ENCODE measurements at places on chromosomes 16 and 17.

DNA sequence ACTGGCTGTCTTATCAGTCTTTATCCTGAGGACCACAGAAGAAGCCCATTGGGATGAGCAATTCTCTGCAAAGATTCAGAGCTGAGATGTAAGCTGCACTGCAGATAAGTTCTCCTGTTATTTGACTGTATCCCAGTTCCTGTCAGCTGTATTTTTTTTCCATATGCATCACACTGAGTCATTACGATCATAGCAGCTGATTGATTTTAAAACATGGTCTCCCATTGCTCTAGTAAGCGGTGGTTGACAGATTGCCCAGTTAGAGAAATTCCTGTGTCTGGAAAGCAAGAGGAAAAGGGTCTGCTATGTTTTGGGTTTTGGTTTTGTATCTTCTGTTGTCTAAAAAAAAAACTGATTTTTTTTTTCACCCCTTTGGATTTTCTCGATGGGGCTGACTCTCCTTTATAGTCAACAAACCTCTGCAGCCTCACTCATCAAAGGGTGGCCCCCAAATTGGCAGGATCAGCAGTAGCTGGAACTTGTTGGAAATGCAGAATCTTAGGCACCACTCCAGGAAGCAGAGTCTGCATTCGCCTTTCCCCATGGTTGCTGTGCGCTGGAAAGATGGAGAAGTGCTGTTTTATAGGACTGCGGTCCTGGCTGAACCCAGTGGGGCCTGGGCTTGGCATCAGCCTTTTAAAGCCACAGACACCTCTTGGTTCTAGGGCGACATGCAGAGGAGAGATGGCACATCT, 220.1 kb upstream of the MPHOSPH6 start:
- no peak for DNase-seq

DNA sequence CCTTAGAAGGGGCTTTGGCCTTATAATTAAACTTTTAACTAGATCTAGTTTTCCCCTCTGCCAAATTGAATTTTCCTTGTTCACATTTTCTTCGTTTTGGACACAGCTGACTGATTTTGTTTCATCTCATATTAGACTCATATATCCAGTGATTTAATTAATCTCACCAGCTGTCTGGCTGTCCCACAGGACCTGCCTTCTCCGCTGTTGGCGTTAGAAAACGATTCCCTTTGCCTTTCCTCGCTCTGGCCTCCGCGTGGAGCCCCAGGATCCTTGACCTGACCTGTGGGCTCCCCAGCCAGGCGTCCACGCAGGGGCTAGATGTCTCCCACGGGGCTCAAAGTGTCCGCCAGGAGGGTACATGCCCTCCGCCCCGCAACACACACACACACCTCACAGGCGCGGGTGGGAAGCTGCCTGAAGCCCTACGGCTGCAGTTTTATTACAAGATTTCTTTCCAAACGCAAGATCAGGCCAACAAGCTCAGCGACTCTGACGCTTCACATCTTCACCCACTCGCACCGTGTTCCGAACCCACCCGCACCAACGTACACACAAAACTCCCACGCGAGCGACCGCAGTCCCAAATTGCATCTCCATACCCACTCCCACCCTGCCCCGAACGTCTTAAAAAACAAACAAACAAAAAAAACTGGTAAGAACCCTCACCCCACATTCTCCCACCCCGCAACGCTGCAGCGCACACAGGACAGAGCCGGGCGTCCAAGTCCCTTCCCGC, 1.1 kb downstream of the RPRML start:
- no peak for DNase-seq

GRCh38 chr17:64315032-64315490, 52.0 kb upstream of the TEX2 start:
- DNase-seq = no peak

GRCh38 chr16:57422026-57422944, 17.7 kb downstream of the CCL17 start:
- peak; percentile 36 for DNase-seq

- no peak for DNase-seq
Measured at GRCh38 chr16:59973966-59974365, 1239.8 kb upstream of the GOT2 start.

GRCh38 chr17:47325176-47325575, 1.4 kb downstream of the EFCAB13 start:
- DNase-seq = no peak

GRCh38 chr17:81403671-81404534, 8.6 kb downstream of the BAHCC1 start:
- no peak for DNase-seq

DNA sequence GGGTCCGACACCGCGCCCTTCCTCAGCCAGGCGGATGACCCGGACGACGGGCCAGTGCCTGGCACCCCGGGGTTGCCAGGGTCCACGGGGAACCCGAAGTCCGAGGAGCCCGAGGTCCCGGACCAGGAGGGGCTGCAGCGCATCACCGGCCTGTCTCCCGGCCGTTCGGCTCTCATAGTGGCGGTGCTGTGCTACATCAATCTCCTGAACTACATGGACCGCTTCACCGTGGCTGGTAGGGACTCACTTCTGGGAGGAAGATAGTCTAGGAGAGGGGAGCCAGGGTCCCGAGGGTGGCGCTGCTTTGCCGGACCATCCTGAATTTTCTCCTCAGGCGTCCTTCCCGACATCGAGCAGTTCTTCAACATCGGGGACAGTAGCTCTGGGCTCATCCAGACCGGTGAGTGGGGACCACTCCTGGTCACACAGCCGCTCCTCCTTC, 601 bp downstream of the SPNS1 start:
- DNase-seq = peak; percentile 55

DNA sequence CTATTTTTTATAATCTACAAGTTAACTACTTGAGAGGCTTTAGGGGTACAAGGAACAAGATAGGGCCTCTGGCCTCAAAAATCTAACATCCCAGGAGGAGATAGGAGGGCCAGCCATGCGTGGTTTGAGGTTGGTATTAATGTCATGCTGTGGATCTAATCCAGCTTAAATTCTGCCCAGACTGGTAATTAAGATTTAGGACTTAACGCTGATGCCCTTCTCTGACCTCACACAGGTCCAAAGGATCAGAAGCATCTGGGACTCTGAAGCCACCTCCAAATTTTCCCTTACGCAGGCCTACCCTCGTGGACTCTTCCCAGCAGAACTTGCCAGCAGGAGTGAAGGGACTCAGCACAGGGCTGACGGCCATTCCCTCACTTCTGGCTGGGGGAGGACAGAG, 15.1 kb downstream of the SLC6A4 start:
- no peak for DNase-seq

- DNase-seq = no peak
Measured at GRCh38 chr17:17540278-17540906, 44.2 kb upstream of the RASD1 start.

- no peak for DNase-seq
Measured at GRCh38 chr17:76106703-76107102, 3.1 kb upstream of the EXOC7 start.

- peak; percentile 72 for DNase-seq
Measured at GRCh38 chr17:2058586-2059546, 4.0 kb downstream of the HIC1 start.

- no peak for DNase-seq
Measured at GRCh38 chr17:64378890-64379354, 11.7 kb downstream of the PECAM1 start.

- no peak for DNase-seq
Measured at GRCh38 chr16:53129281-53130158, 74.7 kb downstream of the CHD9 start.

DNA sequence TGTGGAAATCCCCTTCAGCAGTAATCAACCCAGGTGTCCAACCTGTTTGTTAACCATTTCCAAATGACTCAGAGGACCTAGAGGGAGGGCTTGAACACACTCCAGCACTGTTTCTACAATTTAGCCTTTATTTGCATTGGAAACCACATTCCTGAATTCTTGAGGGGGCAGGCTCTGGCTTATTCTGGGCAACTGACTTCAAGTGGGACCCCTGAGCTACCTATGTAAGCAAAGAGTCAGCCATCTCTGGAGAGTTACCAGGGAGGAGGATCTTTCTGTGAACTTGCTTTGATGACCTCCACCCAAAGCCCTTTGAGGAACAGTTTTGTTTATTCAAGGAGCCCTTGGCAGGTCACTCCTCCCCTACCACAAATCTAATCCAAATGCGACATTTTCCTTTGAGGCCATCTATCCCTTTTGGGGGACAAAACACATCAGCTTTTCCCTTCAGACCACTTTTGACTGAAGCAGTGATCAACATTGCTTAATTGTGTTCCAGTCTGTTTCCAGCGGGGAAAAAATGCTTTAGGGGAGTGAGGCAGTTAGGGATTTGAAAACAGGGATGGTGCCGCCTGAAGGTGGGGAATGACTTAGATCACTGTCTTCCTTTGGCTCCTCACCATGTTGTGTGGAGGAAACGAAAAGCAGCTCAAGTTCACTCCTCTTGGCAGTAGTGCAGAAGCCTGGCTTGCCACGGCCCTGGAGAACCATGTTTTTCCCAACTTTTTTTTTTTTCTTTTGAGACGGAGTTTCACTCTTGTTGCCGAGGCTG, 46.2 kb downstream of the TUBD1 start:
- no peak for DNase-seq

- DNase-seq = no peak
Measured at GRCh38 chr16:74034862-74035261, 261.8 kb upstream of the PSMD7 start.

DNA sequence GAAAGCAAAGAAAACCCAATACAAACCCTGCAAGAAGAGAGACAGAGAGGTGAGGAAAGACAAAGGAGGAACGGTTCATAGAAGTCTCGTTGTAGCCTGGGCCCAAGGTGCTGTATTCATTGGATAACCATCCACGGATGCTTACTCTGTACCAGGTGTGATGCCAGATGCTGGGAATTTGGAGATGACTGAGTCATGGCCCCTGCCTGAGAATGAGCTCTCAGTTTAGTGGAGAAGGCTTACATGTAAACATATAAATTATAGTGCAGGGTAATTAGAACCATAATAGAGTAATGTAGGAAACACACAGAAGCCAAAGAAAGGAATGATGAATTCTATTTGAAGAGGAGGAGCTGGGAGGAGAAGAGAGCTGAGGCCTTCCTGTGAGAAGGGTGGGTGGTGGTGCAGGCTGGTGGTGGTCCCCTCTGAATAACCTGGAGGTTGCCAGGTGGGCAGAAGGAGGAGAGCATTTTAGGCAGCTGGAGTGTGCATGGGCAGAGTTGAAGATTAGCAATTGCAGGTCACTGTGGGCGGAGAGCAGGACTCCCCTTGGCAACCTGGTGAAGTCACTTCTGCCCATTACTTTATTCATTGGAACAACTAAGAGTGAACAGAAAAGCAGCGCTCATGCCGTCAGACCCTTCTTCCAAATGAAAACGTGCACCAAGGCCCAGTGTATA, 7.7 kb upstream of the ZG16 start:
- DNase-seq = no peak

- DNase-seq = no peak
Measured at GRCh38 chr17:61581611-61582349, 9.2 kb downstream of the NACA2 start.

DNA sequence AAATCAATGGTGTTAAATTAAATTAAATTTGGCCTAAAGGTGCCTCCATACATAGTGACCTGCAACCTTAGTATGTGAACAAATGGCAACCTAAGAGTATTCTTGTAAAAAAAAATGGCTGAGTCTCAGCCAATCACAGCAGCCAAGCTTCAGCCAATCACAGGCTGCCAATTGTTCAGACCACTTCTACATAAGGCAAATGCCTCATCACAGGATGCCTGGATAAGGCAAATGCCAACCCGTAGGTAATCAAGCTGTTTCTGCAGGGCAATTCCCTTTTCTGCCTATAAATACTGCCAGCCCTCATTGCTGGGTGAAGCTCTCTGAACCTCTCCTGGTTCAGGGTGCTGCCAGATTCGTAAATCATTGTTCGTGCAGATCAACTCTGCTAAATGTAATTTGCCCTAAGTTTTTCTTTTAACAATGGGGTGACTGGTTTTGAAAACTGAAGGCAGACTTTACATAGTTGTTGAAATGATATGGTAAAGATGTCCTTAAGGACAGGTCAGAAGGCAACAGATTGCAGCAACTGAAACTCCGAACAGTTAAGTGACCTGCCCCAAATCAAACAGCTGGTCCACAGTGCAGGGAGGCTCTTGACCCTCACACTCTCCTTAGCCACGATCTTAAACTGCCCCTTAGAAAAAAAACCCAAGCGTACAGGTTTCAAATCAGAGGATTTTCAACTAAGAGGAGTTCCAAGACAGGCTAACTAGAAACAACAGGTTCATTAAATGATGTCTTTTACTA, 50.3 kb downstream of the N4BP1 start:
- DNase-seq = no peak

- DNase-seq = no peak
Measured at GRCh38 chr17:80855196-80855947, 136.3 kb upstream of the CHMP6 start.

Data from hematopoietic multipotent progenitor cell treated with erythropoietin and hydrocortisone succinate and interleukin-3 and kit ligand, for 17 days (in vitro differentiated cells).